NB4 (cell line): ENCODE measurements at places on chromosomes 1 and 21.

- DNase-seq = no peak
Observed at GRCh38 chr1:60956520-60956919, 125.8 kb upstream of the NFIA start.

DNA sequence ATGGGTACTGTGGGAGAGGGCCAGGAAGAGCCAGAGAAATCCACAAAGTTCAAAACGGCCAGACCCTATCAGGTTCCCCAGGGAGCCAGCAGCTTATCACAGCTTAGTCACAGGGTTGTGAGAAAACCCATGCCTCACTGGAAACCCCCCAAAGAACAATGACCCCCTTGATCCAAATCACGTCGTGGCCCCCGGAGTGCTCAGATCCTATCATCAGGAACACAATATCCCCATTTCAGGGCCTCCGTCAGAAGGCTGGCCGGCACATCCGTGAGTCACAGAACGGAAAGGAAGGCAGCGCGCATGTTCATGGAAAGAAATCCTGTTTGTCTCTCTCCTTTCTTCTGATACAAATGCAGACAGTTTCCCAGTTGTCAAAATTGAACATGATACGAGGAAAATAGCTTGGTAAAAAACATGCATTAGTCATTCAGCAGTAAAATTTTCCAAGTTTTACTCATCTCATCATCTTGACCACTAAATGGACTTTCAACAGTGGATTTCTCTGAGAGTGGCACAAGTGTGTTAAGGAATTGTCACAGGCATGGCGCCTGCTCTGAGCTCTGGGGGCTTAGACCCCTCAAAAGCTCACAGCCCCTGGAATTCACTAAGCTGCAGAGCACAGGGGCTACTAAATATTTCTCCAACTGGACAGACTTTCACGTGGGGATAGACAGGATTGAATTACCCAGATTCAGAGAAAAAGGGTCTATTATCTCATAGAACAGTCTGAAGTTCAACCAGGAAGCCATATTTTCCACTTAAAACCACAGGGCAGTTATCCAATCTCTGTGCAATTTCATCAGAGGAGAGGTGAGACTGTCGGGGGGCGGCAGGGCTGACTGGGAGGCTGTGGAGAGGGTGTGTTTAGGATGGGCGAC is 124.8 kb downstream of the RIPK4 start:
- DNase-seq = no peak

GRCh38 chr1:31447210-31447609 is 34.2 kb downstream of the SERINC2 start:
- no peak for DNase-seq

DNA sequence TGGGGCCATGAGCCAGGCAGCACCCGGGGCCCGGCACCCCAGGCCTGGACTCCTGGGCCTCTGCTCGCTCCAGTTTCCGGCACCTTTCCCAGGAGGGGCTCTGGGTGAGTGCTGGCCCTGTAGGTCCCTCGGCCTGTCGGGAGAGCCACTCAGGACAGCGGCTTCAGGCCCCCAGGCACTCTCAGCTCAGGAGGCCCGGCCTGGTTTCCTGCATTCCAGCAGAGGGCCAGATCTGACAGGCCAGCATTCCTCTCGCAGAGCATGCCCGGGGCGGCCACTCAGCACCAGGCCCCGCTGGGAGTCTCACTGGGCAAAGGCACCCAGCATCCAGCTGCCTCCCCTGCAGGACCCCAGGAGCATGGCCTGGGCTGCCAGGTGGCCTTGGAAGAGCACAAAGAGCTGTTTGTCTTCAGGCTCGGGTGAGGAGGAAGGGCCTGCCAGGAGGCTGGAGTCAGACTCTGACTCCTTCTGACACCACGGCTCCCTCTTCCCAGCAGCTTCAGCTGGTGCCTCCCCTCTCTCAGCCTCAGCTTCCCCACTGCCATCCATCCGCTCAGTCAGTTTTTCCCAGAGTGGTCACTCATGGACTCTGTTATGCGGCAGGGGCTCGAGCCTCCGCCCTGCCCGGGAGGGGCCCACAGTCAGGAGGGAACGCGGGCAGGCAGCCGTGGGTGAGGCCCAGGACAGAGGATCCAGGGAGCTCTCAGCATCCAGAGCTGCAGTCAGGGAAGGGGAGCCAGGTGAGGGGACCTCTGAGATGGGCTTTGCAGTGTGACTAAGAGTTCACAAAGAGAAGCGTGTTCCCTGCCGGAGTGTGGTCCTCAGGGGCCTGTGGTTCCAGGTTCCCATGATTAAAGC is 51.7 kb downstream of the WNT9A start:
- no peak for DNase-seq

DNA sequence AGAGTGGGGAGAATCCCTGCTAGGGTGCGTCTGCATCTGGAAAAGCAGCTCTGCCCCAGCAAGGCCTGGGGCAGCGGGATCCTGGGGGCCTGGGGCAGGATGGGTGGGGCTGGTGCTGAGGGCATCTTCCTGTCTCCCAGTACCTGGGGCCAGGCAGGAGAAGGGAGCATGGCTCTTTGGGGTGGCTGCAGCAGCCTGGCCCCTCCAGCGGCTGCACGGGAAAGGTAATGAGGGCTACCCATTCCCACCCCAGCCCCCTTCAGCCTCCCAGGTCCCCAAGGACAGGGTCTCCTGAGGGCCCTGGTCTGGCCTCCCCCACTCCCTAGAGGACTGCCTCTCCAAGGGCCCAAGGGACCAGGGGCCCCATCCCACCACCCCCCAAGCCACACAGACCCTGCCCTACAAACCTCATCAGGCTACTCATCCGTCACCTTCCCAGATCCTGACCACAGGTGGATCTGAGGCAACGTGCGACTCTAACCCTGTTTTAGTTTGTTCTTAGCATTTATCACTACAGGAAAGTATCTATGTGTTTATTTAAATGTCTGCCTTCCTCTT is 910 bp upstream of the ANKRD65 start:
- DNase-seq = no peak

- DNase-seq = no peak
Observed at GRCh38 chr21:27060190-27060589, 93.3 kb upstream of the ADAMTS5 start.

DNA sequence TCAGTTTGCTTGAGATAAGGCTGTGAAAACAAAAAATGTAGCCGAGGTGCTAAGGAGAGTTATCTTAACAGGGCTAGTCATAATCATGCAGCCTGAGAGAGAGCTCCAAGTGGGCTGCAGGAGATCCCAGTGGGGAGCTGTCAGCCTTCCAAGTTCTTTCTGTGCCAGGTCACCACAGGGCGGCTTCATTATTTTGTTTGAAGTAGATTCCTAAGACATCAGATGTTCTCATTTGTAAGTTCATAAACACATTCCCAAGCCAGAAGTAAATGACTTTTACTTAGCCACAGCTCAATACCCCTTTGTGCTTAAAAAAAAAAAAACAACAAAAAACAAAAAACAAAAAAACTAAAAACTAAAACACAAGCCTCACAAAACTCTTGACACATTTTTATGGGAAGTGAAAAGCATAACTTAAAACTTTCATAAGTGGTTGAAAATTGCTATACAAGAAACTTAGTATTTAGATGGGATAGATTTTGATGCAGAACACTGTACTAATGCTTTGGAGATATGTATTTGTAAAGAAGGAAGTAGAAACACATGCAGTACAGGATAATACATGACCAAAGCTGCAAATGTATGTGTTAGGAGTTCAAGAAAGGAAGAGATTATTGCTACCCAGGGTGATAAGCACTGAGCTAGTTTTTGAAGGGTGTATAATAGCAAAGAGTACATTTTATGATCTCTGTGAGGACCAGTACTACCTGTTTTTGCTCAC is 8.6 kb downstream of the CDC14A start:
- no peak for DNase-seq

GRCh38 chr1:110444561-110444960 is 6.4 kb upstream of the PROK1 start:
- DNase-seq = no peak
